Fibroblast of skin of left quadriceps (primary cell): ENCODE measurements at places on chromosomes 3 and 15.
A peak's percentile ranks its signal among the peaks of the same experiment; 100 is the strongest.

DNA sequence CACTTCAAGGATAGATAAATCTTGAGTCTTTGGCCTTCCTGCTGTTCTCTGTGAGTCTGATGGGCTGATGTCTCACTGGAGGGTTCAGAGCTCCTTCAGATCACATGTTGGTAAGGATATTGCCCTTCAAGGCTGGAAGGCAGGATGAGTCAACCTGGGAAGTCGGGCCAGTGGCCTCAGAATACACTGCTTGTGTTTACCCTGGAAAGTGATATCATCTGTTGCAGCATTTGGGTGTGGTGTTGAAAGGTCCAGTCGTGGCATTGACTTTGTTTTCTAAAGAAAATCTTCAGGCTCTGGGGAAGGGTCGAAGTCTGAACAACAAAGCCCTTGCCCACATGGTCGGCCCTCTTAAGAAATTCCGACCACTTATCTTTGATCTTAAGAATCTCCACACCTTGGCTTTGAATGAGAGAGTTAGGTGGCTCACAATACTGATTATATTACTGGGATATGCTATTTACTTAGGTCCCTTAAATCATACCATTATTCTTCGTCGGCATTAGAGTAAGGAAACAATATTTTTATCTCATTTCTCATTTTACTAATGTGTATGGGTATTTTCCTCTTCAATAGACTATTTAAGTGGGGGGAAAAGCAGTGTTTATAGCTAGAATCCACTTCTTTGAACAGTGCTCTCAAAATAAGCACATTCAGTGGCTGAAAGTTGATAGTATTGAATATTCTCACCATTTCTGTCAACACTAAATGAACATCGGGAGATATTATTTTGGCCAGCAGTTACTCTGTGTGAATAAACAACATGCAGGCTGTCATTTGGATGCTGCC lies 303.9 kb upstream of the RASGRP1 start:
- peak; percentile 61 for DNase-seq

DNA sequence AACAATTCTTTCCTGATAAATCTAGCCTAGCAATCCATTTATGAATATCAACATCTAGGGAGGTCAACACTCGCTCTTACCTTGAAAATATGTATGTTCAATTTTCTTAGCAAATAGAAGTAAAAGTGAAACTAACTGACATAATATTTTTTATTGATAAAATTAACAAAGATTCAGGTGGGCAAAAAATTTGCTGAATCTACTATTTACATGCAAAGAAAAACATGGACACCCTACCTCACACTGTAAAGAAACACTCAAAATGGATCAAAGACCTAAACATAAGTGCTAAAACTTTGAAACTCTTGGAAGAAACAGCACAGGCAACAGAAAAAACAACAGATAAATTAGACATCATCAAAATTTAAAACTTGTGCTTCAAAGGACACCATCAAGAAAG lies 151.6 kb upstream of the MYRIP start:
- DNase-seq: no peak

- DNase-seq: no peak
Observed at GRCh38 chr15:27993544-27993943, 105.6 kb downstream of the OCA2 start.

GRCh38 chr3:46397111-46397510 lies 9.8 kb downstream of the CCR5AS start:
- DNase-seq: no peak

GRCh38 chr3:52533623-52534280 lies at the start of gene NT5DC2:
Gene NT5DC2, minus strand, starts transcription at chr3:52533857. Its CDS starts 120 bp downstream, at chr3:52533737.
- DNase-seq: peak; percentile 55

DNA sequence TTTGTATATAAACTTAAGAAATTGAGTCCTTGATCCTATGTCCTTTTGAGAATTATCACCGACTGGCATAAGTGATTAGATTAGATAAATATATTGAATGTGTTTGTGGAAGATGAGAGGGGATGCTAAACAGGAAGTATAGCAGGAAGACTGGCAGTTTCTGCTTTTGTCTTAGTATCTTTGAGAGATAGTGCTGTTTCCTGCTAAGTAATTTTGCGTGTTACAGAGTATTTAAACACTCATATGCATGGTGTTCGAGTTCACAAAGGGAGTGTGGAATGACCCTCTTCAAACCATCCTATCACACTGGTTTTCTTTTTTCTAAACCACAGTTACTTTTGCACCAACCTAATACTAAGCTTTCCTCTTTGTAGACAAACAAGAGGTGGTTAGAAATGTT lies 106.0 kb downstream of the KLHL25 start:
- no peak for DNase-seq

- DNase-seq: no peak
Observed at GRCh38 chr3:32239307-32240158, 1.1 kb downstream of the CMTM8 start.

GRCh38 chr3:47313341-47314055 lies 30.8 kb downstream of the KLHL18 start:
- no peak for DNase-seq

- peak; percentile 71 for DNase-seq
Observed at GRCh38 chr3:7309641-7310102, 448.8 kb downstream of the GRM7 start.

DNA sequence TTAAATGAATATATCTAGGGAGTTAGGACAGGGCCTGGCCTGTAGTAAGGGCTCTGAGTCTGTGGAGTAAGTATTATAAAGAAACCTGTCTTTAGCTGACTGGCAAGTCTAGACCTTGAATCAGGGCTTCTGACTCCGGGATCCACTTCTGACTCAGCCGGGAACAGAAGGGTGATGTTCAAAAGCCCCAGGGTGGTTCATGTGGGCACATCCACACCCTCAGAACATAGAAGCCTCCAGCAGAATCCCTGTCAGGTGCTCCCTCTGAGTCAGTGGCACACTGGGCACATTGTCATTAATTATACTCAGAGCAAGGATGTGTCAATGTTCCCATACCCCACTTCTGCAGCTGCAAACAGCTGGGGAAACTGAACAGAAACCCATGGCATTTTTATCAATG lies 26.7 kb upstream of the SNRK start:
- no peak for DNase-seq

DNA sequence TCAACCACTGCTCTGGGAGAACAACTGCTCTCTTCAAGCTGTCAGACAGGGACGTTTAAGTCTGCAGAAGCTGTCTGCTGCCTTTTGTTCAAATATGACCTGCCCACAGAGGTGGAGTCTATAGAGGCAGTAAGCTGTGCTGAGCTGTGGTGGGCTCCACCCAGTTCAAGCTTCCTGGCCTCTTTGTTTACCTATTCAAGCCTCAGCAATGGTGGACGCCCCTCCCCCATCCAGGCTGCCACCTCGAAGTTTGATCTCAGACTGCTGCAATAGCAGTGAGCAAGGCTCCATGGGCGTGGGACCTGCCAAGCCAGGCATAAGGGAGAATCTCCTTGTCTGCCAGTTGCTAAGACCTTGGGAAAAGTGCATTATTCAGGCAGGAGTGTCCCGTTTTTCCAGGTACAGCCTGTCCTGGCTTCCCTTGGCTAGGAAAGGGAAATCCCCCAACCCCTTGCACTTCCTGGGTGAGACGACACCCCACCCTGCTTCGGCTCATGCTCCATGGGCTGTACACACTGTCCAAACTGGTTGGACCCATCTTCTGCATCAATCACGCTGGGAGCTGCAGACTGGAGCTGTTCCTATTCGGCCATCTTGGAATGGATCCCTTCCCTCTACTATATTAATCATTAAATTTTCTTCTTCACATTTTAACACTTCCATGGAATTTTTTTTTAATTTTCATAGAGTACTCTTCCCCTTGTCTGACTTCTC lies 167.0 kb upstream of the UBE2E2 start:
- no peak for DNase-seq

- DNase-seq: peak; percentile 6
Observed at GRCh38 chr3:102400142-102400541, 34.7 kb upstream of the ZPLD1 start.

GRCh38 chr15:91444656-91445055 lies 344.6 kb downstream of the SV2B start:
- no peak for DNase-seq

GRCh38 chr3:99578339-99578970 lies 59.9 kb upstream of the COL8A1 start:
- no peak for DNase-seq

DNA sequence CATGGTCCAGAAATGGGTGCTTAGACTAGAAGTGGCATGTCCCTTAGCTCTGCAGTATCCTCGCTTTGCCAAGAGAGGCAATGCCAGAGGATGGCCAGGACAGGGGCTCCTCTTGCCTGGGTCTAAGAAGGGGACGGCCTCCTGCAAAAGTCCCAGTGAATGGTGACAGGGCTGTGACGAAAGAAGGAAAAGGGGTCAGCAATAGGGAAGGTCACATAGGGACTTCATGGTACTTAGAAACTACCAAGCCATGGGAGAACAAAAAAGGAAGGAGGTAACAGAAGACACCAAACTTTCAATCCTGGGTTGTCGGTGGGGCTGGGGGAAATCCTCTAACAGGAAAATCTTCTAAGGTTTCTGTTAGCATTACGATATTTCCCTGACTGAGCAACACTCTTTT lies 36.2 kb upstream of the ATOSA start:
- no peak for DNase-seq

DNA sequence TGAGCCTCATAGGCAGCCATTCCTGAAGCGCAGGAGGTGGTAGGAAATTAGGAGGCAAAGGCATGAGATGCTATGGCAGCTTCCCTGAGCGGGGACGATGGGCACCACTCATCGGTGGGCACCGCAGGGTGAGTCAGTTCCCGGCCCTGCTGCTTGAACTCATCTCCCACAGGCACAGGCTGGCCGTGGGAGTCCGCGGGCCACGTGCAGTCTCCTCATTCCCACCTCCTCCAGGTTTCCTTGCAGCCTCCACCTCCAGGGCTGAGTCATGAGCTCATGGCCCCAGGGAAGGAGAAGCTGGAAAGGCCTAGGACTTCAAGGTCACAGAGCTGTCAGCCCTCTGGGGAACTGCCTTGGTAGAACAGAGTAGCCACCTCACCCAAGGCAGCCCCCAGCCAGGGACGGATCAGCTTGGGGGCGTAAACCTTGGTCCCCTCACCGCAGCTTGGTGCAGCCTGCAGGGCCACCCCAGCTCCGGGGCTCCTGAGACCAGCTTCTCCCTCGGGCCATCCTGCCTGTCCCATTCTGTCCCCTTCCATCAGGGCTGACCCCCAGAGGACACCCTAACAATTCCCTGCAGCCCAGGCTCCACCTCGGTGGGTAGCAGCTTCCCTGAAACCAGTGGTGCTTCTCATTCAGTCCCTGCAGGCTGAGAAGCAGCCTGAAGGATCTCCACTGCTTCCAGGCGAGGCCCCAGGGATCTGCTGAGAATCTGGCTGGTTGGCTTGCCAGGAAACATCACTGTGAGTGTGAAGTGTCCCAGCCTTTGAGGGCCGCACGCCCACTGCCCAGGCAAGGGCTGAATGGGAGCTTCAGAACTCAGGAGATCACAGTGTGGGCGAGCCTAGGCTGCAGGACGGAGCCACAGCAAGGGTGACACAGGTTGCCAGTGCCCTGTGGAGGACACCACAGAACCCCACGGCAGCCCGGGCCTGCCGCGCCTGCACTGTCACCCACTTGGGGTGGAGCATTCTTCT lies 150.7 kb upstream of the MEF2A start:
- no peak for DNase-seq

- peak; percentile 54 for DNase-seq
Observed at GRCh38 chr3:192835818-192836815, 81.5 kb downstream of the MB21D2 start.

DNA sequence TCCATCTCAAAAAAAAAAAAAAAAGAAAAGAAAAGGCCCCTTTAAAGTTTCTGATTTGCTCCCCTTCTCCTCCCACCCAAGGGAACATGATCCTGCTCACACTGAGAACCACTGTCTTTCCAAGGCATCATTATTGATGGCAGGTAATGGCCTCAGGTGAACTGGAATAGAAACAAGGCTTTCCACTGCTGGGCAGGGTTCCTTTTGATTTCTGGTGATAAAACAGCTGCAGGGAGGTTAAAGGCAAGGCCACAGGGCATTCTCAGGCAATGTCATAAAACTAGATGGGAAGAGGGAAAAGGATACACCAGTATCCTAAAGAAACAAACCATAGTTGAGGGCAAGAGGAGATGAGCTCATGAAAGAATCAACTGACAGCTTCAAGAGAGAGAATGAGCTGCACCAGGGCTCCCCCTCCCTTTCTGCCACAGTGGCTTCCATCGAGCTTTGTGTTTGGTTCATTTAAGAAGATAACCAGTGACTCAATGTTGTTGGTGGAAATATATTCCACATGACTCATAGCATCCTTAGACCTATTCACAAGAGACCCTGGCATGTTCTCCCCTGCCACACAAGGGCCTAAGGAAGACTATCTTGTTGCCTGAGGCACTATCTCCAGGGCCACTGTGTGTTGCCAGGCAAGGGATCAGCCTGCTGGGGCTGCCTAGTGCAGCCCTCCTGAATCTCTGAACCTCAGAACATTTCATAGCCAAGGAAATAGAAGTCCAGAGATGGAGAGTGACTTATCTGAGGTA lies 86.4 kb downstream of the WDR76 start:
- peak; percentile 89 for DNase-seq

DNA sequence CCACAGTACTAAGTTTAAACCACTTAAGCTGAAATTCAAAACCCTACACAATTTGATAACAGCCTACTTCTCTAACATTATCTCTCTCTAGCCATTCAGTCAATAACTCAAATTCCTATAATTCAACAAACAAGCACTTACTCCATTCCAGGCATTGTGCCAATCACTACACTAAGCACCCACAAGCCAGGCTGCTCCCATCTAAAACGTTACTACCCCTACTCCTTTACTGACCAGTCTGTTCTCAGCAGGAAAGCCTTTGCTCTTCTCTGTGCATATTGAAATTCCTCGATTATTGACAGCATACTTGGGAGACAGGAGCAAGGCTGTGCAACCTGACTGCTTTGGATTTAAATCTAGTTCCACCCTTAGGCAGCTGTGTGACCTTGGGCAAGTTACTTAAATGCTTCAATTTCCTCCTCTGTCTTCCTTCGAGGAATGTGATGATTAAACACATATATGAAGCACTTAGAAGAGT lies 177.2 kb upstream of the THBS1 start:
- DNase-seq: peak; percentile 57

- no peak for DNase-seq
Observed at GRCh38 chr3:100289339-100289738, 28.5 kb downstream of the TBC1D23 start.

GRCh38 chr15:67175643-67176071 lies 78.8 kb downstream of the AAGAB start:
- DNase-seq: no peak

GRCh38 chr3:188077160-188077799 lies 76.7 kb upstream of the LPP start:
- DNase-seq: no peak

DNA sequence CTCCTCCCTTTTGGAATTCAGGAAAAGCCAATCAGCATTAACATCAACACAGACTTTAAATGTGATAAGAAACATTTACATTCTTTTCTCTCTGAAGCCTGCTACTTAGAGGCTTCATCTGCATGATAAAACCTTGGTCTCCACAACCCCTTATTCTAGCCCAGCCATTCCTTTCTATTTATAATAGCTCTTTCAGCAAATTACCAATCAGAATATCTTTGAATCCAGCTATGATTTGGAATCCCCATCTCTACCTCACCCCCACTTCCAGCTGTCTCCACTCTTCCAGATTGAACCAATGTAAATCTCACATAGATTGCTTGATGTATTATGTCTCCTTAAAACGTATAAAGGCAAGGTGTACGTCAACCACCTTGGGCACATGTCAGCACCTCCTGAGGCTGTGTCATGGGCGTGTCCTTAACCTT lies 139.7 kb downstream of the TUSC7 start:
- DNase-seq: no peak
